ENCODE measurements at places on chromosomes 3 and 15. TPM values are rescaled to one million over a fixed set of nuclear protein-coding genes. Genes with fewer than 3 reads are reported as not detected.

The FEZF2 gene
- total RNA-seq: not detected

The BNIP2 gene
- total RNA-seq: 95.4 TPM

- peak overlapping the region; percentile 19 for H3K27ac ChIP-seq
- H3K4me1 ChIP-seq: peaks cover 24% of the 10 kb centered on the region
- no peak overlapping the region for H3K4me3 ChIP-seq
- no peak for DNase-seq
- peaks cover 63% of the 10 kb centered on the region for H3K36me3 ChIP-seq
Measured at GRCh38 chr3:69178082-69178481, 55.7 kb upstream of the LMOD3 start.

The HCLS1 gene
- 7.2 TPM for total RNA-seq

GRCh38 chr3:18723206-18723810 is 298.2 kb upstream of the SATB1 start:
- peaks cover 4% of the 10 kb centered on the region for H3K4me1 ChIP-seq
- no peak overlapping the region for H3K4me3 ChIP-seq
- H3K27ac ChIP-seq: no peak overlapping the region
- DNase-seq: no peak
- H3K36me3 ChIP-seq: no peaks in the 10 kb centered on the region

GRCh38 chr15:93493172-93493571 is 404.2 kb upstream of the RGMA start:
- DNase-seq: no peak
- H3K4me1 ChIP-seq: peaks cover 11% of the 10 kb centered on the region
- no peaks in the 10 kb centered on the region for H3K27me3 ChIP-seq
- no peak overlapping the region for H3K27ac ChIP-seq
- H3K4me3 ChIP-seq: no peak overlapping the region

- H3K27ac ChIP-seq: no peak overlapping the region
- no peaks in the 10 kb centered on the region for H3K36me3 ChIP-seq
- H3K4me1 ChIP-seq: no peaks in the 10 kb centered on the region
- no peaks in the 10 kb centered on the region for H3K27me3 ChIP-seq
- DNase-seq: no peak
- no peak overlapping the region for H3K4me3 ChIP-seq
Measured at GRCh38 chr3:133563186-133563591, 10.3 kb upstream of the CDV3 start.

The DLL4 gene
- 1.9 TPM for total RNA-seq

The COL7A1 gene
- total RNA-seq: 287 TPM

DNA sequence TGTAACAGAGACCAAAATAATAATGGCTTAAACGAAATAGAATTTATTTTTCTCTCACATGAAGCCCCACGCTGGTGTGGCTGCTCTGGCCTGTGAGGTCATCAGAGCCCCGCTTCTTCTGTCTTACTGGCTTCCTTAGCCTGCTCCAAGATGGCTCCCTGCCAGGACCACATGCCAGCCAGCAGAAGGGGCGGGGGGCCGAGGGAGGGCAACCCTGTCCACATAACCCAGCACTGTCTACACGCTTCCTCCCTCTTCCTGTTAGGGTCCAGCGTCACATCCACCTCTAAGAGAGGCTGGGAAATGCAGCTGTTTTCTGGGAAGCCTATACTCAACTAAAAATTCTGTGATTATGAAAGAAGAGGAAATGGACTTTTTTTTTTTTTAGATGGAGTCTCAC is 107.9 kb upstream of the DLG1 start:
- H3K4me3 ChIP-seq: no peak overlapping the region
- no peaks in the 10 kb centered on the region for H3K27me3 ChIP-seq
- no peaks in the 10 kb centered on the region for H3K36me3 ChIP-seq
- DNase-seq: no peak

DNA sequence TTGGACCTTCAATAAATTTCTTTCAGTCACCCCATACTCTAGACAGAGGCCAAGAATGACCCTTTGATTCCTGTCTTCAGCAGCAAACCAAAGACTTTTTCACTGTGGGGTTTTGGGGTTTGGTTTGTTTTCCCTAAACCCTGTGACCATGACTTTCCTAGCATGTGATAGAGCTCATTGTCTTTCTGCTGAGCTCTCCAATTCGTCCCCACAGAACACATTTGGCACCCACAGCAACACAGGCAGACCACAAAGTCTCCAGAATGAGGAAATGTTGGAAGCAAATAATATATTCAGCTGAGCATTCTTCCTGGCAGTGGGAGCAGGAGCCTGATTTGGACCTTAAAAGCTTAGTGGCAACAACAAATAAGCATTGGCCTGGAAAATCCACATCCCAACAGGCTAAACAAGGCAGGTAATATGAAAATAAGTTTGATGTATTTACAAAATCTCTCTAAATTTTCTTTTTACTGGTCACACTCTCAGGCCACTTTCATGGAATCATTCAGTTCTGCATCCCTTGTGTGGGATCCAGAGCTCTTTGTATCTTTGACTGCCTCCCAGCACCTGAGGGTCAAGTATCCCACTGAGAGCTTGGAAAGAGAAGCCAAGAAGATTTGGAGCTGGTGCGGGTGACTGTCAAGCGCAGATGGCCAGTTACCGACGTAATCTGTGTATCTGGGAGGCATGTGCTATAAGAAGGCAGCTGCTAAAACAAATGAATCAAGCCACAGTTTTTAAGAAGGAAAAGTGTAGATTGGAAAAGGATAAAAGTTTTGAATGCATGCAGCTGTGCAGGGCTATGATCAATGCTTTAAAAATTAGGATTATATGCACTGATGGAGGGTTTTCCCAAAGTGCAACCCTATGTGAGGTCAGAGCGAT is 36.5 kb upstream of the CPB1 start:
- H3K36me3 ChIP-seq: no peaks in the 10 kb centered on the region
- no peak overlapping the region for H3K4me3 ChIP-seq
- DNase-seq: peak; percentile 71
- H3K4me1 ChIP-seq: peaks cover 13% of the 10 kb centered on the region
- peak overlapping the region; percentile 83 for H3K27ac ChIP-seq

DNA sequence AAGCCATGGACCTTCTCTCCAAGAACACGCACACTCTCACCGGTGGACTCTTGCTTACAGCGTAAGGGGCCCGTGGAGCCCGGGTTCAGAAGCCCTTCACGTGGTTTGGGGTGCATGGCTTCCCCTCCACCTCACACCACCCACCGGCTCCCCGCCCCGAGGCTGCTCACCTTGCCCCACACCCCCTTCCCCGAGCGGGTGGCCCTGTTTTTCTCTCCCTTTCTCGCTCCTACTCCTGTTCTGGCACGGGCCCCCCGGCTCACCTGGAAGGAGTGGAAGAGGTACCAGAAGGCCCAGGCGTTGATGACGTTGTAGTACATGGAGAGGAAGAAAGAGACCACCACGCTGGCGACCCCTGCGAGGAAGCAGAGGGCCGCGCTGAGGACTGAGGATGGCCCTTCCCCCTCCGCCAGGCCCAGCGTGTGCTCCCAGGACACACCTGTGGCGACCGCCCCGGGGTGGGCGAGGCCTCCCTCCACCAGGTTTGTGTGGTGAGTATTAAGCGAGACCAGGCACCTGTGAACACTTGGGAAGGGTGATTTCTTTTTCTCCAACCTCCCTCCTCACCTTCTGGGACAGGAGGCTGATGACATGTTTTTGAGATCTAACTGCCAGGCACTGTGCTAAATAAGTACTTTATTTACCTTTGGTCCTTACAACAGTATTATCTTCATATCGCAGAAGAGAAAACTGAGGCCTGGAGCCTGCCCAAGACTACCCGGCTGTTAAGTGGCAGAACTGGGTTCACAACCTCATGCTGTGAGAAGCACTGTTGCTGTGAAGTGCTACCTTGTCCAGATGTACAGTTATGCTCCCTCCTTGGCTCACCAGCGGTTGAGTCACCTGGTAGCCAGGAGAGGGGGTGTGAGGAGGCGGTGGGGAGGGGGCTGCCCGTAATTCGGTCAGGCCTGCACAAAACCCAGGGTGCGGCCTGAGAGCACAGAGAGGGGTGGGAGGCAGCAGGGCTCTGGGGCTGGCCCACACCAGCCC is 16.3 kb downstream of the SLC6A20 start:
- no peaks in the 10 kb centered on the region for H3K27me3 ChIP-seq
- no peak overlapping the region for H3K27ac ChIP-seq
- no peak overlapping the region for H3K4me3 ChIP-seq
- H3K4me1 ChIP-seq: no peaks in the 10 kb centered on the region
- peak; percentile 76 for DNase-seq
- H3K36me3 ChIP-seq: no peaks in the 10 kb centered on the region

DNA sequence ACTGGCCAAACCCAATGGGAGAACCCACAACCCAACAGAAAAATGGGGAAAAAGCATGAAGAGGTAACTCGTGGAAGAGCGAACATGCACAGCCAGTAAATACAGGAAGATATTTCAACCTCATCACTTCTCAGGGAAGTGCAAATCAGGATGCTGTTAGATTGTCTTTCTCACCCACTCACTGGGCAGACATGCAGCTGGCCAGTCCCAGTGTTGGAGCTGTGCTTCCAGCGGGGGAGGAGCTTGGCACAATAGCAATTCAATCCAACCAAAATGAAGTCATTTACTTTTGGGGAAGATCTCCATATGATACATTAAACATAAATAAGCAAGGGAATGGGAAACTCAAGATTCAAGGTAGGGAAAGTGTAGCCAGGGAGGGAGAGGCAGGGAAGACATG is 12.1 kb downstream of the WNT7A start:
- H3K4me1 ChIP-seq: no peaks in the 10 kb centered on the region
- no peak for DNase-seq
- no peaks in the 10 kb centered on the region for H3K36me3 ChIP-seq
- no peak overlapping the region for H3K4me3 ChIP-seq
- no peak overlapping the region for H3K27ac ChIP-seq

DNA sequence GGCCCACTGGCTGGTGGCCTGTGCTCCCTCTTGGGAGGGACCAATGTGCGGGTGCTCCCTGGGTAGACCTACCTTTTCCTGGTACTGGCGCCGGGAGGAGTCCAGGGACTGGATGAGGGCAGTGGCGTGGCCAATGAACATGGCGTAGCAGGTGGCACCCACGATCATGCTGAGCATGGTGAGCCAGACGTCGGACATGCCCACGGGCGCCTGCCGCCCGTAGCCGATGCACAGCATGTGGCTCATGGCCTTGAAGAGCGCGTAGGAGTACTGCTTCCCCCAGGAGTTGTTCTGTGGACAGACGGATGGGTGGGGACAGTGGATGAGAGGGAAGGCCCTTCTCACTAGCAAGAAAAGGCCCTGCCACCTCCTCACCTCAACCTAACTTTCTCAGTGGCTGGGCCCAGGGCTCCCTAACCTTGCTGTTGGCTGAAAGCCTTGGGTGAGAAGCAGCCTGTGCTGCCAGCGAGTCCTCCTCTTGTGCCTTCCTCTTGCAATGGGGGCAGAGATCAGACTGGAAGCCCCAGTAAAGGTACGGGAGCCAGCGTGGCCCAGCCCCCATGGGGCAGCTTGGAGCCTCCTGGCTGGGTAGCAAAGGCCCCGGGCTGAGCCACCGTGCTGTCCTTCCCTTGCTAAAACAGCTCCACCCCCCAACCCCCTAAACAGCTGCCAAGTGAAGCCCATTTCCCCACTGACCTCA is 39.1 kb downstream of the HCN4 start:
- no peaks in the 10 kb centered on the region for H3K36me3 ChIP-seq
- peaks cover 10% of the 10 kb centered on the region for H3K27me3 ChIP-seq
- no peak overlapping the region for H3K4me3 ChIP-seq
- H3K4me1 ChIP-seq: no peaks in the 10 kb centered on the region

The IL20RB gene
- 274 TPM for total RNA-seq

DNA sequence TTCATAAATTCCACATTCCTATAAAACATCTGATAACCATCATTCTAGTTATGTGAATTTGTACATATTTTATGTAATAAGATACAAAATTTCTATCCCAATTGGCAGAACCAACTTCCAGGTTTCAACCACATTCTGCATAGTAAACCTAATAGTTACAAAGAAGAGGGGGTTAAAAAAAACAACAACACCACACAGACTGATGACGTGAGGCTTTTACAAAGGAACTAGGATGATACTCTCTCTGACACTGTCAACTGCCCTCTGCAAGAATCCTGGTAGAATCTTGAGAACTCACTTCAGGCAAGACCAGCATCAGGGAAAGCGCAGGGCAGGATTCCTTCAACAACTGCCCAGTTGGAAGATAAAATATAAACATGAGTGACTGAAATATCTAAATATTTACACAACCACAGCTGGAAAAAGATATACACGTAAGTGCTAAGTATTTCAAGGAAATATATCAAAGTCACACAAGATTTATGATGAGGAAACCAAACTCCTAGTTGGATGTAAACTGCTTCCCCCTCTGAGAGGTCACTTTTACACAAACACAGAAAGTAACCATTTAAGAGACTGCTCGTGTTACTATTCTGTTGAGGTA is 816.4 kb downstream of the ROBO1 start:
- no peaks in the 10 kb centered on the region for H3K4me1 ChIP-seq
- no peak overlapping the region for H3K27ac ChIP-seq
- no peak for DNase-seq
- no peaks in the 10 kb centered on the region for H3K36me3 ChIP-seq

GRCh38 chr15:48427960-48428547 is 96.8 kb downstream of the DUT start:
- no peak overlapping the region for H3K4me3 ChIP-seq
- peaks cover 22% of the 10 kb centered on the region for H3K36me3 ChIP-seq
- H3K27ac ChIP-seq: peak overlapping the region; percentile 26
- no peaks in the 10 kb centered on the region for H3K4me1 ChIP-seq
- DNase-seq: no peak
- H3K27me3 ChIP-seq: no peaks in the 10 kb centered on the region

- H3K4me1 ChIP-seq: peaks cover 3% of the 10 kb centered on the region
- no peak overlapping the region for H3K27ac ChIP-seq
- no peak for DNase-seq
- no peaks in the 10 kb centered on the region for H3K27me3 ChIP-seq
- no peaks in the 10 kb centered on the region for H3K36me3 ChIP-seq
Measured at GRCh38 chr3:192840143-192840836, 77.4 kb downstream of the MB21D2 start.

DNA sequence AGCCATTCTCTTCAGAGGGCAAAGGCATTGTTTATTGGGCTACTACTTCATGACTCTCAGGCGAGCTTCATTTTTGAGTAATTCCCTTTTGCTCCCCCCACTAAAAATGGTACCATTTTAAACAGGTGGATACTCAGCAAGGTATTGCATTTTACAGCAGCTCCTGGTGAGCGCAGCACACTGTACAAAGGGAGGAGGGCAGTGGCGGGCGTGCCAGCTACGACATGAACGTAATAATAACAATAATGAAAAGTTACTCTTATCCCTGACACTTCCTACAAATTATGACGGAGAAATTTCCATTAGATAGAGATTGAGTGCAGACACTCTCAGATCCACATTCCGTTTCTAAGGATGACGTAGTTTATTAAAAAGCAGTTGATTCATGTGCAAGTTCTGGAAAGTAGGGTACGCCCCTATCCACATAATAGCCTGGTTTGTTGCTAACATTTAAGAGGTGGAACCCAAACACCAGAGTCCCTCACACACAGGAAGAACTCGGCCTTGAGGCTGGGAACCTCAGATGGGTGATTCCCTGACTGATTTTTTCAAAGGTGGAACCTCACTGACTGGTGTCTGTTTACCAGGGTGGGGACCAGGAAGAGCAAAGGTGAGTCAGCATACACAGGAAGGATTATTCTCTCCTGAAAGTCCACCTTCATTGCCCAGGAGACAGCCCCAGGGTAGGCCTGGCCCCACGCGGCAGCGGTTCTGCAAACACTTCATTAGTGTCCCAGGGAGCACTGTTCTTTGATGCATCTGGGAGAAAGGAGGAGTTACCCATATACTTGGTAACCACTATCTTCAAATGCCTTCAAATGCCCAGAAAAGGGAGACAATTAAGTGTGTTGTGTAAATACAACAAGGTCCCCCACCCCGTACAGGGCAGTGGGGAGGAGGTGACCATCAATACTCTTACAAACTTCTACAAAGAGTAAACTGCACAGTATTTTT is 69.9 kb downstream of the LDHAL6B start:
- H3K27ac ChIP-seq: no peak overlapping the region
- no peaks in the 10 kb centered on the region for H3K27me3 ChIP-seq
- H3K36me3 ChIP-seq: no peaks in the 10 kb centered on the region
- DNase-seq: no peak
- peaks cover 14% of the 10 kb centered on the region for H3K4me1 ChIP-seq

Measured in suprapubic skin (tissue), 4 donors.